ENCODE measurements at places on chromosomes 7 and 10. TPM values are rescaled to one million over a fixed set of nuclear protein-coding genes. Genes with fewer than 3 reads are reported as not detected.

Gene RAMP3
- 14.8 TPM for polyA plus RNA-seq

Gene CCL24
- polyA plus RNA-seq: 1.1 TPM

Gene NKX6-2
- polyA plus RNA-seq: not detected

Gene HYCC1
- polyA plus RNA-seq: 8.3 TPM

Gene ANXA8
- 1.2 TPM for polyA plus RNA-seq

Gene ECHDC3
- 28.0 TPM for polyA plus RNA-seq

Gene CNPY1
- polyA plus RNA-seq: 0.05 TPM

Gene PLEKHA8
- polyA plus RNA-seq: 5.4 TPM

Gene OPALIN
- not detected for polyA plus RNA-seq

Gene CYP2C19
- polyA plus RNA-seq: not detected

Gene PLPP4
- 0.45 TPM for polyA plus RNA-seq

Gene AKR1D1
- not detected for polyA plus RNA-seq

Gene TRIM24
- 18.0 TPM for polyA plus RNA-seq

Gene EZH2
- 2.8 TPM for polyA plus RNA-seq

Gene CFAP69
- polyA plus RNA-seq: 6.3 TPM

Gene GPAM
- 3.3 TPM for polyA plus RNA-seq

Gene EGR2
- 5.7 TPM for polyA plus RNA-seq

Gene PON3
- 14.1 TPM for polyA plus RNA-seq

Gene PDZD7
- polyA plus RNA-seq: 0.07 TPM

Gene LHFPL3
- 0.13 TPM for polyA plus RNA-seq

Gene IDI2
- polyA plus RNA-seq: not detected

Gene EEPD1
- 16.6 TPM for polyA plus RNA-seq

All from ovary (tissue), 10 donors.